Hindlimb muscle (tissue), 1 donor: ENCODE measurements at places on chromosomes 5 and 9. TPM values are rescaled to one million over a fixed set of nuclear protein-coding genes. Genes with fewer than 3 reads are reported as not detected.

GRCh38 chr5:58927181-58927580, 344.3 kb downstream of the RAB3C start:
- DNase-seq, result no peak

GRCh38 chr9:134298000-134298399, 28.3 kb upstream of the RXRA start:
- no peak for DNase-seq

GRCh38 chr9:36245906-36246305, 12.3 kb downstream of the GNE start:
- DNase-seq, result no peak

- DNase-seq, result no peak
Measured at GRCh38 chr9:86541014-86541570, 186.9 kb upstream of the TUT7 start.

- DNase-seq, result no peak
Measured at GRCh38 chr9:121815546-121816448, 164.4 kb downstream of the DAB2IP start.

DNA sequence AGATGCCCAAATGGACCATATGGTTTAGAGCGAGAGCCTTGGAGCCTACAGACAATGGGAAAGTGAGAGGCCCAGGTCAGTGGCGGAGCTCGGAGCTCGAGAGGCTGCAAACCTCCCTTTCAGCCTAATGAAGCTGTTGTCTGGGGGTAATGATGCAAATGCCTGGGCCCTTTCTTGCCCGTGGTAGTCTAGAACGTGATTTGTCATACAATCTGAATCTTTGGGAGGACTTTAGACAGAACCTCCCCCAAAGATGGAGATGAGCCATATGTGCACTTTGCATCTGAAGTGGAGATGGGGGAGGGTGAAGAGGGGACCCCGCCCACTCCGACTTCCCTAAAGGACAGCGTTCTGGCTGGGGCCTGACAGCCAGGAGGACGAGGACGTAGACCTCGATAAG, 10.3 kb upstream of the NEUROG1 start:
- DNase-seq, result no peak

DNA sequence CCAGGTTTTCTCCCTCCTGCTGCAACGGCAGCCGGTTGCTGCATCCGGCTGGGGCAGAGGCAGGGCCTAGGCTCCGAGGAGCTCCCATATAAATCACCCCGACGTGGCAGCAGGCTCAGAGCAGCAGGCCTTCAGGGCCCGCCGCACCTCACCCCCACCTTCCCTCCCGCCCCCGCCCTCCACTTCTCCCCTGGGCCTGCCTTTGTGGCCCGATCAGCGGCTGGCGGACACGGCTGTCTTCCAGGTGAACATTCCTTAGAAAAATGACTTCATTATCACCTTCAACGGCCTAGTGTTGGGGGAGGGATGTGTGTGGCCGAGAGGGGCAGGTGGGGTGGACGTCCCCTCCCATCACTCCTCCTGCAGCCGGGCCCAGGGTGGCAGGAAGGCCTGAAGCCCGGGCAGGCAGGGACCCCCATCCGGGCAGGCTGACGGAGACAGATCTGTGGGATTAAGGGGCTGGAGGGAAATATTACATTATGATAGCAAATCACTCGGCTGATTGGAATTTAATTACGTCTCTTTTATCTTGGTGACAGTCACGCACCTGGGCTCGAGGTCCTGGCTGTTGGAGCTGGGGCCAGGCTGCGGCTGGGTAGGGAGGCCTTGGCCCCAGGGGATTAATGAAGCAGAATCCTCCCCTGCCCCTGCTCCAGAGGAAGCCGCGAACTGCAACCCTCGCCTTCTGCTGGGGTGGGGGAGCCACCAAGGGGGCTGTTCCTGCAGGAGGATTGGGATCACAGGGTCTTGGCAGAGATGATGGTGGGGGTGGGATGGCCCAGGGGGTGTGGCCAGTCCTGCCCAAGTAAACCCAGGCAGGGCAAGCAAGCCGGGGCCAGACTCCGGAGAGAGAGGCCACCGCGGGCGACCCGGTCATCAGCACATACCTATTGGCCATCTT, 38.4 kb upstream of the RXRA start:
- no peak for DNase-seq

- no peak for DNase-seq
Measured at GRCh38 chr5:53476531-53477480, 3.6 kb upstream of the FST start.

DNA sequence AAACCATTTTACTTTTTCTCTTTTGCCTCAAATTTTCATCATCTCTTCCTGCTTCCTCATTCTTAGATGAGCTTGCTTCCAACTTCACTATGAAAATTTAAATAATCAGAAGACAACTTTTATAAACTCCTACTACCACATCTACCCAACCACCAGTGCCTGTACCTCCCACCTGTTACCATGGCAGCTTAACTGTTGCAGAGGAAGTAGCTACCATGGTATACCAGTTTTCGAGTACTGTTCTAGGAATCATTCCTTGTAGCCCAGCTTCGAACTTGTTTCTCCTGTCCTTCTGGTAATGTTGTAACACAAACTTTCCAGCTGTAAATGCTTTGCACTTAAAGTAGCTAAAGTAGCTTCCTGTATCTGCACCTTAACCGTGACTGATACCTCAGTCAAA, 266.8 kb upstream of the NREP start:
- DNase-seq, result no peak

Gene SH3GL2
- 0.08 TPM for polyA plus RNA-seq

Gene SLC1A3
- 23.2 TPM for polyA plus RNA-seq

Gene ALDOB
- 0.35 TPM for polyA plus RNA-seq
